Activated T-helper 1 cell treated with anti-CD3 and anti-CD28 coated beads, Interleukin-2, amount 50 U/mL, for 16 hours (primary cell): ENCODE measurements at places on chromosomes 2 and 18.

DNA sequence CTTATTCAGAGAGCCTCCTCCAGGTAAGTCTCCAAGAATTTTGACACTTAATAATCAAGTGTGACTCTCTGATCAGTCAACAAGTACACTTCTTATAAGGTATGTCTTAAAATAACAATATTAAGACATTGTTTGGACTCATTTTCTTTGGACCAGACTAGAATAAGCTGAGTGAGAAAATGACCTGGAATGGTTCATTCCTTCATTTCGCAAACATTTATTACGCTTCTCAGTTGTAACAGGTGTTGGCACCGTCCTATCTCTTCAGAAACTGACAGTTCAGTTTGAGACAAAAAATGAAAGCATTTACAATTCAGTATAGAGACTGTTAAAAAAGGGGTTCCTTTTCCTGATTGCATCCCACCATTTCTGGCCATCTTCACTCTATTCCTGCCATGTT, 46.6 kb downstream of the TSPYL6 start:
- no peak for DNase-seq

GRCh38 chr18:22921772-22922171, 11.4 kb upstream of the RBBP8 start:
- DNase-seq: no peak

DNA sequence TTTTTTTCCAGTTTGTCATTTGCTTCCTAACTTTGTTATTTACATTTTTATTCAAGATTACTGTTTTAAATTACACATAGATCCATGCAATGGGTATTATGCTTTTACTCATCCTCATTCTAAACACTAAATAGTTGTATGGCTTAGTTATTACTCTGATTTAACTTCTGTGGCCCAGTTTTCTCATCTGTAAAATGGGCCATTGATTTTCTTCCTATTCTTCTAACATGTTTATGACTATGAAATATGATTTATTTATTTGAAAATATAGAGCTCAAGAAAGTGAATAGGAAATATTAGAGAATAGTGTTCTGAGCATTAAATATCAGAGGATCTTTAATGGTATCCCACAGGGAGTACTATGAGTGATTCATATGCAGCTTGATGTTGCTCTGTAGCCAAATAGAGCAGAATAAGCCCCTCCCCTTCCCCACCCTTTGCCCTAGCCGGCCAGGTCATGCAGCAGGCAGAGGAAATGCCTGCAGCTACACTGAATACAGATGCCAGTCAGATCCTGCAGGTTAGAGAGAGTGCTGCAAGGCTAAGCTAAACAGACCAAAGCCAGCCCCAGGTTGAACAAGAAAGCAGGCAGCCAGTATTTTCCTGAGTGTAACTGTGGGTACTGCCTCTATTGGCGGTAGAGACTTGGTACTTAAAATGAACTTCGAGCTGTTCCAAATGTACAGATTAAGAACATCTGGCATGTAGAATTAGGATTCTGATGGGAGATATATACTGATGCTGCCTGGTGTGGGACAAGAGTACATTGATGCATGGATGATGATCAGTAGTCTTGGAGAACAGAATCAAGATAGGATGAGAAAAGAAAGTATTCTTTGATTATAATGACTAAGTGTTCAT, 11.7 kb upstream of the ACYP2 start:
- no peak for DNase-seq

- DNase-seq: peak; percentile 33
These were observed 403 bp downstream of the TMEM127 start for GRCh38 chr2:96265349-96265839.

DNA sequence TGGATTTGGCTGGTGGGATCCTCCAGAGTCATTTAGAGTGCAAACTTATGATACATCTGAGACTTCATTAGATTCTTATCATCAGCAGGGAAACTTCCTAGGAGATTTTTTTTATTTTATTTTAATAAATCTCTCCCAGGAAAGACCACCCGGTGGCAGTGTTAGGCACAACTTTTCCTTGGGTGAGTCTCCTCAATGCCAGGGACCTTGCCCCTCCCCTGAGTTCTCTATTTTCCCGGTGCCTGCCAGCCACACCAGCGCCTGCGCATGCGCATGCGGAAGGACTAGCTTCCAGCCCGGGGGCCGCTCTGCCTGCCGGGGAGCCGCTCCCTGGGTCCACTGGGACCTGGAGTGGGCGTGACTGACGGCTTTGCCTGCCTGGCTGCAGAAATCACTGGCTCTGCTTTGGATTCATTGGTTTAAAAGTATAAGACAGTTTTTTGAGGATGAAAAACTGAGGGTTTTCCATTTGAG, 86.6 kb downstream of the TMEM182 start:
- DNase-seq: no peak

GRCh38 chr2:135299658-135300244, 231.3 kb downstream of the ZRANB3 start:
- no peak for DNase-seq

DNA sequence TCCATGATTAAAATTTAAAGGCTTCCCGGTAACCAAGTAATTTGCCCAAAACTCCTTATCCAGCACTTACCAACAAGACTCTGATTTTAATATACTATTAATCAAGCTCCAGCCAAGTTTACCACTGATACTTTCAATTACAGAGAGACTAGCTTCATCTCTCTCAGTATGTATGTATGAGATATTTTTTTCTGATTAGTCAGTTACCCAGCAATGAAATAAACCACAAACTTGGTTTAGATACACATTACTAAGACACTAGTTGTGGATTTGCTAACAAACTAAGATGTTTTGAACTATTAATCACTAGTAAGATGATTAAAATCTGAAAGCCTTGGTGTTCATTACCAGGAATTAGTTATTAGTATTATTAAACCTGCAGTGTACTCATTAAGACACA, 1272.2 kb upstream of the ACVR2A start:
- DNase-seq: no peak

- no peak for DNase-seq
These were observed 29.9 kb upstream of the IHH start for GRCh38 chr2:219090436-219091299.

GRCh38 chr2:106130251-106130998, 63.7 kb downstream of the UXS1 start:
- no peak for DNase-seq

DNA sequence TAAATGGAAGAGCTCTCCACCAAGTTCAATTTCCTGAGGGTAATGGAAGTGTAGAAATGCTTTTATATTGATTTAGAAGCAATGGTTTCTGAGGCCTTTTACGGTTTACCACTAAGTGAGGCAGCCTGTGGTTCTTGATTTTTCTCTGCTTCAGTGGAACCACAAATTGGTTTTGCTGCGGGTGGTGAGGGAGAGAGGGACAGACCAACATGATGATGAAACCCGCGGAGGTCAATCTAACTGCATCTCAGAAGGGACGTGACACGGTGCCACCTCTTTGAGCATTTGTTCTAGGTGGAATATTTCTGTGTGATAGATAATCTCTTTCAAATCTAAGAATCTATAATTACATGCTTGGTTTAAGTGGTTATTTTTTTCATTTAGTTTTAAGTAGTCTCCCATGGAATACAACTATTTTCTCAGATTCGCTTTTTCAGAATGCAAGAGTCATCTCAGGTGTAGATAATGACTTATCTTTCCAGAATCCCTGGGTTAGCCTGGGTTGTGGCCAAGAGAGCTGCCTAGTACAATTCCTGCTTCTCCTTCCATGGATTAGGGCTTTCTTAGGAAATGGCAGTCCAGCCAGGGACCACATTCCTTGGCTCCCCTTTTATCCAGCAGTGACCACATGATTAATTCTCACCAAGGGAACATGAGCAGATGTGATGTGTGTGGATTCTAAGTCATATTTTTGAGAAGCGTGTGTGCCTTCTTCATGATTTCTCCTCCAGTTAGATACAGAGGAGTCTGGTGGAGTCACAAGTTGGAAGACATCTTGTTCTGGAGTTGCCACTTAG, 52.5 kb downstream of the KCNE4 start:
- DNase-seq: no peak

DNA sequence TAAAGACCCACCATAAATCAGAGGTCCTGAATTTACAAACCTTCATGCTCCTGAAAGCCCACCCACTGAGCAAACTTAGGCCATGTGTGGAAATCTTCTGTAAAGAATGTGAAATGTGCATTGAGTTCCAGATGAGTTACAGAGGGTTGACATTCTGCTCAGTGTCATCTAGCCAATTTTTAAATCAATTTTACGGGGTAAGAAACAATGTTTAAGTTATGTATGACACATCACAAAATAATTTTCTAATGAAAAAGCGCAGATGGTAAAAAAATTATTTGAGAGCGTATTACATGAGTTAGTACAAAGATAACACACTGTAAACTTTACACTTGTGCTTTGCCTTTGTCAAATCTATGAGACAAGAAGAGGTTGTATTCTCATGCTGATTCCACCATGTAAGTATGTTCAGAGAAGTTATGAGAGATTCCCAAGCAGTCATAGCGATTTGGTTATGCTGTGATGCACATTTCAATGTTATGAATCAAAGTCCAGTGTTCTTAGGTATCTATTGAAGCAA, 446.3 kb downstream of the ADCYAP1 start:
- DNase-seq: no peak

DNA sequence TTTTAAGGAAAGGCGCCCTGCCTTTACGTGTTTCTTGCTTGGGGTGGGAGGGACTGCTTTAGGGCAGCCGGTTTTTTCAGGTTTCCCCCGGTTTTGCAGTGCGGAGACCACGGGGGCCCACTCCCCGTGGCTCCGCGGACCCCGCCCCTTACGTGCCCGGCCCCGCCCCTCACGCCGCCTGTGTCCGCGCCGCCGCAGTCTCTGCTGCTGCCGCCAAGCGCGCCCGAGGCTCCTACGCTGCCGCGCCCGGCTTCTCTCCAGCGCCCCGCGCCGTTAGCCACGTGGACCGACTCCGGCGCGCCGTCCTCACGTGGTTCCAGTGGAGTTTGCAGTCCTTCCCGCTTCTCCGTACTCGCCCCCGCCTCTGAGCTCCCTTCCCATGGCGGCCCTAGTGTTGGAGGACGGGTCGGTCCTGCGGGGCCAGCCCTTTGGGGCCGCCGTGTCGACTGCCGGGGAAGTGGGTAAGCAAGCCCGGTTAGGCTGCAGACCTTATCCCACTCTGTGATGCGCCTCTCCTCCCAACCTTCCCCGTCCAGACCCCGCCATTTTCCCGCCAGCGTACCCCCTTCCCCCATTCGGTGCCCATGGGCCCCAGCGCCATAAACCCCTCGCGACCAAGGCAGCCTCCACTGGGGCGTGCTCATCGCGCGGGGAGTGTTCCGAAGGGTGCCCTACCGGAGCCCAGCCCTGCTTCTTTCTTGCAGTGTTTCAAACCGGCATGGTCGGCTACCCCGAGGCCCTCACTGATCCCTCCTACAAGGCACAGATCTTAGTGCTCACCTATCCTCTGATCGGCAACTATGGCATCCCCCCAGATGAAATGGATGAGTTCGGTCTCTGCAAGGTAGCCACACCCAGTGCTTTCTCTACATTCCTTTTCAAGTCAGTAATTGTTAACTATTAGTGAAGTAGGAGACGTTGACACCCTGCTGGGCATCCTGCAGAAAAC, at the start of gene CAD:
TSS of gene CAD (plus strand) at position 197 of the 949 bp plus-strand sequence. CDS start at position 380, 183 bp downstream.
- peak; percentile 82 for DNase-seq

DNA sequence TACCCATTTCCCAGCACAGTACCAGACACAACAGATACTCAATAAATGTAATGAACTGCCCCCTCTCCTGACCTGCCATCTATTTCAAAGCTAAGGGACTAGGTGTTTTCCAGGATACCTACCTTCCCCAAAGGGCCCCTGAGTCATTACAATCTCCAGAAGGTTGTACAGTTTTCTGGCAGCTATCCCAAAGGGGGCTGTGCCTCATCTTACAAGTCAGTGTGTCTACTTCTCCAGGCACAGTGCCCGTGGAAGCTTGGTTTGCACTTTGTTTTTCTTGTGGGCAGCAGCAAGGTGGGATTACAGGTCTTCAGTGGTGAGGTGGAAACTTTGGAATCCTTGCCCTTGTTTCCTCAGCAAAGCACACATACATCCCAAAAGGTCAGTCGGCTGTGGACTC, 62.8 kb upstream of the CYP26B1 start:
- no peak for DNase-seq

- no peak for DNase-seq
These were observed 14.4 kb upstream of the PIK3C3 start for GRCh38 chr18:41940506-41941215.

- no peak for DNase-seq
These were observed 42.1 kb downstream of the FARSB start for GRCh38 chr2:222613715-222614331.

DNA sequence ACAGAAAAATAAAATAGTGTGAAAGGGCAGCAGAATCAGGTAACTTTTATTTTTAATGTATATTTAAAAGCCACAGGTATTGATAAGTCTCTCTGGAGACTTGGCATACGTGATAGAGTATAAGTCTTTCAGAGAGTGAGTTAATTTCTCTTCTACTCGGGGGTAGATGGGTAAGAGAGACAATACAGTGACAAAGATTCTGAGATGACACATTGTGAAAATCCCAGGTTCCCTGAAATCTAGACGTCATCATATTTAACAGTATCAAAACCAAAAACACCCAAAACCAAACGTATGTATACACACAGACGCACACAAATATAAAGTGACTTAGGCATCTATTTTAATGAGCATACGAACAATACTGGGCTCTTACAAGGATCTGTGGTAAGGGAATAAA, 33.3 kb downstream of the NIF3L1 start:
- DNase-seq: no peak

- DNase-seq: no peak
These were observed 102.5 kb downstream of the LYPD6B start for GRCh38 chr2:149141046-149141445.

GRCh38 chr2:216572582-216573578, 60.3 kb upstream of the IGFBP2 start:
- DNase-seq: no peak

GRCh38 chr2:201793631-201794030, 12.7 kb upstream of the CDK15 start:
- no peak for DNase-seq

DNA sequence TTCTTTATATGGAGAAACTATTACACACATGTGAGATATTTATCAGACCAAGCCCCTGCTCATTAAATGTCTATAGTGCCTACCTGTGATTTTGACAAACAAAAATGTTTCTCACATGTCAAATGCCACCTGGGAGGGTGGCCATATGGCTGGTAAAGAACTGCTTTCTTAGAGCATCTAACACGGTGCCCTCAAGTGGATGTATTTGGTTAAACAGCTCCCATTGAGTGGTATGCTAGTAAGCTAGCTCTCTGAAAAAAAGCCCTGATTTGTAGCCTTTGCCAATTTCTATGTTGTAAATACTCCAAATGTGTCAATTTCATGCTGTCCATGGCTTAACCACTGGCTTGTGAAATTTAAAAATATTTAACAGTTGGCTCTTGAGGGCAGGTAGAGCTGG, 94.6 kb downstream of the PMAIP1 start:
- no peak for DNase-seq

DNA sequence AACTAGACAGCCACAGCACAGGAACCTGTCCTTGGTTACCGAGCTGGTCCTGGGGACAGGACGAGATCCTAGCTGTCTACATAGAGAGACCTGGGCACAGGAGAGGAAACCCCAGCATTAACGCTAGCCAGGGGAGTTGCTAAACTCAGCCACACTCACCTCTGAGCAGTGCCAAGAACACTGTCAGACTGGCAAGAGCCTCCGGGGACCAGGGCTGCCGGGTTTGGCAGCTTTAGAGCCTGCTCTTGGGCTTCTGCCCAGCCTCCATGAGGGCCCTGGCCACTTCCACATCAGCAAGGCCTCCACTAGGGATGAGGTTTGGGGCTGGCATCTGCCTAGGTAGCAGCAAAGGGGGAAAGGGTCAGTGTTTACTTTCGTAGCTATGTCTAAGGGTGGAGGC, 6.7 kb downstream of the TMBIM1 start:
- no peak for DNase-seq
